ENCODE measurements at places on chromosomes 16 and 17. TPM values are rescaled to one million over a fixed set of nuclear protein-coding genes. Genes with fewer than 3 reads are reported as not detected.

C16orf90 gene
- not detected for total RNA-seq

COPZ2 gene
- 8.5 TPM for total RNA-seq

ZNF205 gene
- total RNA-seq, result 12.0 TPM

- no peak for DNase-seq
Measured at GRCh38 chr16:57169327-57169726, 16.5 kb downstream of the PSME3IP1 start.

DNA sequence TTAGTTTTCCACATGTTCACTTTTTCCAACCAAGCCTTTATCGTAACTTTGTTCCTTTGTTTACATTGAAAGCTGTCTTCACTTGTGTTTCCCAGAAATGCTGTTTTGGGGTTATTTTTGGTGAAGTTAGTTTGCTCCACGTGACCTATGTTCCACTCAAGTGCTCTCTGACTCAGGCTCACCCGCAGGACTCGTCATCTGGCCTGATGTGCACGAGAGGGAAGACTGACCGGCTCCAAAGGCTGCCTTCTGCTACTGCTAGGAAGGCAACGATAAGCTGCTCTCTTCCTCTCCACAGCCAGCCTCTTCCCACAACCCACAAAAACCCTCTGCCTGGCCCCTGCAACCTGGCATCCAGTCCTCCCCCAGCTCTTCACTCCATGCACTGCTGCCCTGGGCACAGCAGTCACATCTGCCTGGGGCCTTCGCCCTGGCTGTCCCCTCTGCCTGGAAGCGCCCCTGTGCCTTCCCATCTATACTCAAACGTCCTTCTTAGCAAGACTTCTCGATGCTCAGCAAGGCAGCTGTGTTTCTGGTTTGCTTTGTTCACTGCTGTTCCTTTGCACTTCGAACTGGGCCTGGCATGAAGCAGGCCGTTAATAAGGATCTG, 28.0 kb downstream of the ZCCHC14 start:
- no peak for DNase-seq

GRCh38 chr17:298791-299450, 53.7 kb downstream of the RPH3AL start:
- DNase-seq, result no peak

DNA sequence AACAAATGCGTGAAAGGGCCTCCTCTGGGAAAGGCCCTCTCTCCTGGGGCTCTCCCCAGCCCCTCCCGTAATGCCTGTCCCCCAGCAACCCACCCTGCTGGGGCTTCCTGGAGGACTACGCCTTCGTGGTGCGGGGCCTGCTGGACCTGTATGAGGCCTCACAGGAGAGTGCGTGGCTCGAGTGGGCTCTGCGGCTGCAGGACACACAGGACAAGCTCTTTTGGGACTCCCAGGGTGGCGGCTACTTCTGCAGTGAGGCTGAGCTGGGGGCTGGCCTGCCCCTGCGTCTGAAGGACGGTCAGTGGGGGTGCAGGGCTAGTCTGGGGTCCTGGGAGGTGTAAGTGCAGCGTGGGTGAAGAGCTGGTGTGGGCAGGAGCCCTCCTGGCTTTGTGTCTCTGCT, 4.9 kb downstream of the SPATA20 start:
- DNase-seq, result no peak

- no peak for DNase-seq
Measured at GRCh38 chr16:1152123-1152638, 725 bp upstream of the CACNA1H start.

GRCh38 chr17:64491034-64491860, 5.6 kb downstream of the POLG2 start:
- no peak for DNase-seq

DNA sequence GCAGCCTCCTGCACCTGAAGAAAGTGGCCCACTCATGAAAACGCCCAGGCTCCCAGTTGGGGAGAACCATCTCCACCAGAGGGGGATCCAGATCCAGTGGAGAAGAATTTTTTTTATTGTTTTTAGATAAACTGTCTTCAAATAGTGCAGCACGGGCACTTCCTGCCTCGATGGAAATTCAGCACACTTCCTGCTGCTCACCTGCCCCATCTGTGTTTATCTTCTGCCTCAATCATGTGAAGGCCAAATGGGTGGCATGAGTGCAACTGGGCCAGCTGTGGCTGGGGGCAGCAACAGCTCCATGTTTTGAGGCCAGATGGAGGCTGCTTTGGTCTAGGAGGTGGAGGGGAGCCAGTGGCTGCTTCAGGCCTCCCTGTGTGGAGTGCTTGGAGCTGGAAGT, 75.9 kb upstream of the WSB1 start:
- DNase-seq, result no peak
